ENCODE measurements at places on chromosomes 12 and 14.

DNA sequence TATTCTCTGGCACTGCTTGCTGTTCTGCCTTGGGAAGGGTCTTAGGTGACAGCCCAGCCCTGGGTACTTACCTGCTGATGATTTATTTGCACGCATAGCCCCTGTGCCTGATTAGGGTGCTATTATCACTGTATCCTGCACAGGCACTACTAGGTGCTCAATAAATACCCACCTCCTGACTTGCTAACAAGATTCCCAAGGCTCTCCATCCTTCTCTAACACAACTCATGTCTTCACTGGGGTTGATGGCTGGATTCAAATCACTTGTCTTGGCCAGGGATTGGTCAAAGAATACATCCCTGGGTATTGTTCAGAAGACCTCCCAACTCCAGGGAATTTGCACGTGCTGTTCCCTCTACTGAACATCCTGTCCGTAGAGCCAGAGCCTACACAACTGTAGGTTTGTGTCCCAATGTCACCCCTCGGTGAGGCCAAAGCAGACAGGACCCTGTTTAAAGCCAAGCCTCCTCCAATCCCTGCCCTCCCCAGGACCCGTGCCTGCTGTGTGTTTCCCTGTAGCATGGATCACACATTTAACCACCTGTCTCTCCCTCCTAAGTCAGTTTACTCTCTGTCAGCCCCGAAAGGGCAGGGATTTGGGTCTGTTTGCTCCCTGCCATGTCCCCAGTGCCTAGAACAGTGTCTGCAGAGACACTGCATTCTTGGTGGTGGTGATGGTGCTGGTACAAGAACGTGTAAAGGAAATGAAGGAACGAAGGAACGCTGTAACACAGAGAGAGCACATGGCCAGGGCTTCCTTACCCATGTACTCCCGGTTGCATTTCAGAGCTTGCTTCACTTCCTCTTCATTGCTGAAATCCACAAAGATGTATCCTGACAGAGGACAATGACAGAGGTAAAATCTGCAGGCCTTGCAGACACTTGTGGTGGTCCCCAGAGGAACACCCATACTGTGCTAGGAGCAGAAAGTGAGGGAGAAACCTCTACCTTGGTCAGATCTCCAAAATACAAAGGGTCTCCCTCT lies 16.5 kb downstream of the RBM19 start:
- no peak for DNase-seq

DNA sequence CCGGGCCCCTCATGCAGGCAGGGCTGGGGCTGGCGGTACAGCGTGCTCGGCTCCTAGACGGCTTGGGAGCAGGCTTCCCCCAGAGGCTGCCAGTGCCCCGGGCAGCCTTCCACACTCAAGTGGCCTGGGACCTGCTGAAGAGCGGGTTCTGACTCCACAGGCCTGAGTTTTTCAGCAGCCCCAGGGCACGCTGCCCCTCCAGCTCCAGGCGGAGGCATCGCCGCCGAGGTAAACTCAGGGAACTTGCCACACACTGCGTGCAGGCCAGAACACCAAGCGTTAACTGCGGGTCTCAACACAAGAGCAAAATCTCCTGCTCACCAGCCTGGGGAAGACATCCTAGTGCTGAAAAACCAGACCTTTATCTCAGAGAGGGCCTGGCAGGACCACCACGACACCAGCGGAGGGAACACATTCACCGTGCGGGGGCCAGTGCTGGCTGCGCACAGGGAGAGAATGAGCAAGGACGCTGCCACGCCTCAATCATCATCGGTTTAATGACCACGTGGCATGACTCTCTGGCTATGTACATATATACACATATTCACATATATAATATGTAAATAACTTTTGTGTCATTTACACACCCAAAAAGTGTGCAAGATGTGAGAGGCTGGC lies 21.3 kb downstream of the PSMC1 start:
- DNase-seq, result no peak

GRCh38 chr14:61433169-61433568 lies 111.8 kb downstream of the PRKCH start:
- no peak for DNase-seq

DNA sequence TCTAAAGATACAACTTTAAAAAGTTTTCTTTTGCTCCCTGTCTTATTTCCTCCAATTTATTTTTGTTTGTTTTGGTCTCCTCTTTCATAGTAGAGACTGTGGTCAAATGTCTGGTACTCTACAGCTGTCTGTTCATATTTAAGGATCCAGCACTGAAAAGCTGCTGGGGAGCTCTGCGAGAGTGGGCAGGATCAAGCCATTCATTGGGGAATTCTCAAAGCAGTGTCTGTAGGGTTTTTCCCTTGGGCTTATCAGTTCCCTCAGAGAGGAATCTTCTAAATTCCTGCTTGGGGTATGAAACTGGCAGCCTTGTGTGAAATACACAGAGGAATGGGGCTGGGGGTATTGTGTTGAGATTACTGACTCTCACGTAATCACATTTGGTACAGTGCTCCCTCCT lies 52.3 kb downstream of the FNTB start:
- no peak for DNase-seq

GRCh38 chr14:63470962-63471793 lies 72.0 kb downstream of the PPP2R5E start:
- peak; percentile 24 for DNase-seq

DNA sequence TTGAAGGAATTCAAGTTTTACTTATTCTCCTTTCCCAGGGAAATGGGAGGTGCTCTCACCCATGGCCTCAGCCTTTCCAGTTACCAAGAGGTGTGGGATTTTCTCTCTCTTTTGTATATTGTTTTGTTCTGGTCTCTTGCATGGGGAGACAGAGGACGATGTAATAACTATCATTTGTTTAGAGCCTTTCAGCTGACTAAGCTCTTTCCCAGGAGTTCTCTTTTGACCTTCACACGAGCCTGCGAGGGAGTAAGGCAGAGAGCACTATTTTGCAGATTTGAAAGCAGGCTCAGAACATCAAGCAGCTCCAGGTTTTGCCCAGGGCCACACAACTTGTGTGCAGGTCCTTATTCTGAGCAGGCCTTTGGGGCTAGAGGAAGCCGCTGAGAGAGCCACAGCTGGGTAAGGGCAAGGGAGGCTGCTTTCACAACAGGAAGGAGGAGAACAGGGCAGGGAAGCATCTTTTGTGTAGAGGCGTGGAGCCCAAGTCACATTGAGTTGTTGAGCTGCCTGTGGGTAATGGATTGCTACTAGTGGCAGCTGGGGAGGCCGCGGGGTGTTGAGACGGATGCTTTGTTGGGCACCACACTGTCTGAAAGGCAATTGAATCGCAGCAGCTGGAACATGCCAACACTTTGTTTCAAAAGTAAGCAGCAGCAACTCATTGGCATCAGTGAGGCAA lies 116.2 kb downstream of the PRMT8 start:
- no peak for DNase-seq

GRCh38 chr12:70598467-70599193 lies 38.6 kb downstream of the PTPRB start:
- no peak for DNase-seq

Data from H54 (cell line).